Activated CD8-positive, alpha-beta memory T cell treated with anti-CD3 and anti-CD28 coated beads for 48 hours (primary cell): ENCODE measurements at places on chromosomes 3 and 15.
A peak's percentile ranks its signal among the peaks of the same experiment; 100 is the strongest.

DNA sequence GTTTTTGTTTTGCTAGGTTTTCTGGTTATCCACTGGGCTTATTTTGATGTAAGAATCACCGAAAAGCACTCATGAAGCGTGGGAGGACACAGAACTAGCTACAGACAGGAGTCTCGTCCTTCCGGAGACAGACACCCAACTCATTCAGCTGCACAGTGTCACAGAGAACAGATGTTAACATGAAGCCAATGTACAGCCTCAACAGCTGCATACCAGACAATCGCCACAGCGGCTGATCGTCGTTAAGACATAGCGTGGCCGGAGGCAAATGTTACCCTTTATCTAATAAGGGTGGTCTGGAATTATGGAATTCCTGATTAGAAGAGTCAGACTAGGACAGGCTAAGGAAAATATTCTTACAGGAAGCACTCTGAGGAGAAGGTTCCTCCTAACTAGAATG lies 1.1 kb upstream of the PYGO1 start:
- DNase-seq: no peak

GRCh38 chr15:98433346-98433745 lies 215.0 kb upstream of the IGF1R start:
- no peak for DNase-seq

GRCh38 chr3:128573160-128573559 lies 77.5 kb downstream of the RPN1 start:
- DNase-seq: no peak

DNA sequence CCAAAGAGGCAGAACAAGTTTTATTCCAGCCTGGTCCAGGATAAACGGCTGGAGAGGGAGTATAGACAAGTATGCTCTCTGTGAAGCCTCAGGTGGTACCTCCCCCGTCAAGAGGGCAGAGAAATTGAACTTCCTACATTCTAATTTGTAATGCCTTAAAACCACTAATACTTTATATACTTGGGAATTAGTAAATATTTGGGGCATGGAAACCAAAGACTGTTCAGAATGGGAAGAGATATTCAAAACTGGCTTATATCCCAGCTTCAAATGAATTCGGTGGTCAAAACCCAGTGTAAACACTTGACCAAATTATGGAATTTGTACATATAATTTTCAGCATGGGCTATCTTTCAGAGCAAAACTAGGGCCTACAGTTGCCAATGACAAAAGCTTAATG lies 122.6 kb downstream of the FBN1 start:
- no peak for DNase-seq

DNA sequence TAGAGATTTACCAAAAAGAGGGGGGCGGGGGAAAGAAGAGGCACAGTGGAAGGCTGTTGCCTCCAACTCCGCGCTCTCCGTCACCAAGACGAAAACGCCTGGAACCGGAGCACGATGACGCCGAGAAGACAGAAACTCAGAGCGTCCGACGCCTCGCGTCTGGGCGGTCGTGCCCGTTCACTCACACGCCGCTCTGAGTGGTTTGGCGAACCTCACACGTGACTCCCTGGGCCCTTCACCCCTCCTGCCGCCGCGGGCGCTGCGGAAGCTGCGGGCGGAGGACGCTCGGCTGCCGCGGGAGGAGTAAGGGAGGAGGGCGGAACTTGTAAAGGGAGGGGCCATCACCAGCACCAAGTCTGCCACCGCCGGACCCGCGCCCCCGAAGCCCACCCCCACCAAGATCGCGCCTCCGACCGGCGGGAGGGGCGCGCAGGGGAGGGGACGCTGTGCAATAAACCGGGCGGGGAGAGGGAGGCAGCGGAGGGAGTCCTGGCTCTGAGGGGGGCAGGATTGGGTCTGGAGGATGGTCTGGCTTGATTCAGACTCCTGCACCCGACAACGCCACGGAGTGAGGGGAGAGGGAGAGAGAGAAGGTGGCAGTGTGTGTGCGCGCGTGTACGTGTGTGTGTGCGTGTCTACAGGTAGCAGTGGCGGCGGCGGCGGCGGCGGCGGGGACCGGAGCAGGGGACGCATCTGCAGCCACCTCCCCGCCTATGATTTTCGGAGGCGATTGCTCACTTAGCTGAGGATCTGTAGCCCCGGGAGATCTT lies 1.9 kb upstream of the NLGN1 start:
- peak; percentile 16 for DNase-seq

DNA sequence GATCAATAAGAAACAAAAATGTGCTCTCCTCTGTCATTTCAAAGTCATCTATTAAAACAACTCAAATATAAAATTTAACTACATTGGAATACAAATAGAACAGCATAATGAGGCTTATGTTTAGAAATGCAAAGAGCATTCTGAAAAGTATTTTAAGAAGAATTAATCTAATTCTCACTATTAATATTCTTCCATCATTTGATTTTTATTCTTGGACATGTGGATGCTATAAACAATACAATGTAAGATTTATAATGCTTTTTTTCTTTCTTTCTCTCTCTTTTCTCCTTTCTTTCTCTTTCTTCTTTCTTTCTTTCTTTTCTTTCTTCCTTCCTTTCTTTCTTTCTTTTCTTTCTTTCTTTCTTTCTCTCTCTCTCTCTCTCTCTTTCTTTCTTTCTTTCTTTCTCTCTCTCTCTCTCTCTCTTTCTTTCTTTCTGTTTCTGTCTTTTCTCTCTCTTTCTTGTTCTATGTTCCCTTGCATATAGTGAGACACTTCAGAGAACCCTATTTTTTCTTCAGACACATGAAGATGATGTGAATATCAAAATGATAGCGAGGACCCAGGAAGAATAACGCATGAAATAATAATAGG lies 32.6 kb upstream of the MEIS2 start:
- no peak for DNase-seq

- no peak for DNase-seq
Measured at GRCh38 chr3:50352781-50353180, 2.1 kb downstream of the CYB561D2 start.

GRCh38 chr3:146969356-146969755 lies 364.2 kb upstream of the PLSCR5 start:
- DNase-seq: no peak

GRCh38 chr3:183208260-183208659 lies 44.8 kb upstream of the B3GNT5 start:
- no peak for DNase-seq

DNA sequence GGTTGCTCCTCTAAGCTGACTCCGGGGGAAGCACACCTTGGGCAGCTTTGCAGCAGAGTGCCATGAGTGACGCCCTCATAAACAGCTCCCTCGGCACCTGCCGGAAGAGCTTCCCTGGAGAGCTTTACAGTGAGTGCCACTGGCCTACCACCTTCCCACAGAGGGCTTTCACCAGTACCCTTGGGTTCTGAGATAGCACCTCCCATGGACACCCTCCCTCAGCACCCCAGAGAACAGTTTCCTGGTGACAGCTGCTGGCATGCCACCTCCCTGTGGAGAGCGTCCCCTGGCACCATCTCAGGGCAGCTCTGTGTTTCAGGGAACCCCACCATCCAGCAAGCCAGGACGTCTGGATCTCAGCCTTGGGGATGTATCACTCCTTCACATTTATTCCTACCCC lies 49.1 kb downstream of the RUBCN start:
- no peak for DNase-seq

- DNase-seq: no peak
Measured at GRCh38 chr15:50280271-50280670, 14.7 kb upstream of the HDC start.
